ENCODE measurements at places on chromosomes 7 and 10. TPM values are rescaled to one million over a fixed set of nuclear protein-coding genes. Genes with fewer than 3 reads are reported as not detected.

DNA sequence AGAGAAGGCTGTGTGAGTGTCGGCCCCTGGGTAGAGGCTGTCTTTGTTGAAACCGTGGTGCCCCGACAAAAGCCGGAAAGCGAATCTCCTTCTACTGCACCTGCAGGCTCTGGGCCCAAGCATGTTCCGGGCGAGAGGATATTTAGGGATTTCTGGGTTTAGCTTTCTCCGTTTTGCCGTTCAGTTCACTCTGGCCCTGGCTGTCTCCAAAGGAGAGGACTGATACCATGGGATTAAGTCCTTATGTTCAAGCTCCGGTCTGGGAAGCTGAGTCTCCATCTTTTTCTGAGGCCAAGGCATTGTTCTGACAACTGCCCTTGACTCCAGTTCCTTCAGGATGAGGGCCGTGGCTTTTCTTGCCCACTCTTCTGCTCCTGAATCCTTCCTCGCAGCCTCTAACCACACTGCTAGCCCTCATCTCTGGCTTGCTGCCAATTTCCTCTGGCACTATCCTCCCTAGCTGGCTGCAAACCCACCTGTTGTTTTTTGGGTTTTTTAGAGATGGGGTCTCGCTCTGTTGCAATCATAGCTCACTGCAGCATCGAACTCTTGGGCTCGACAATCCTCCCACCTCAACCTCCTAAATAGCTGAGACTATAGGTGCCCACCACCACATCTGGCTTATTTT, 206.8 kb downstream of the SKIDA1 start:
- DNase-seq, result peak; percentile 36

GRCh38 chr7:135980665-135981180, 3.6 kb upstream of the MTPN start:
- no peak for DNase-seq

GRCh38 chr7:4782333-4783291, 7.2 kb downstream of the AP5Z1 start:
- DNase-seq, result no peak

GRCh38 chr10:115941361-115941771, 331.6 kb downstream of the GFRA1 start:
- DNase-seq, result no peak

GRCh38 chr10:57799625-57800024, 468.1 kb downstream of the IPMK start:
- no peak for DNase-seq

GRCh38 chr10:61356354-61356753, 96.8 kb downstream of the TMEM26 start:
- DNase-seq, result no peak

DNA sequence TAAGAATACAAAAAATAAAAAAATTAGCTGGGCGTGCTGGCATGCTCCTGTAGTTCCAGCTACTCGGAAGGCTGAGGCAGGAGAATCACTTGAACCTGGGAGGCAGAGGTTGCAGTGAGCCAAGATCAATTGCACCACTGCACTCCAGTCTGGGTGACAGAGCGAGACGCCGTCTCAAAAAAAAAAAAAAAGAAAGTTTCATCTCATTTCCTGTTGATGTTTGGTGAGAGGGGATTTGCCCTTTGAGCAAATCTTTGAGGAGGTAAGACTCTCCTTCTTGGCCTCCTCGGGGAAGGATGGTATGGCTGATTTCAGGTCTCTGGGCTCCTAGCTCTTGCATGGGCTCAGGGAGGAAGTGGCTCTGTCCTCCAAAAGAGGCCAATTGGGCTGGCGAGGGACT, 3.6 kb upstream of the GRID2IP start:
- DNase-seq, result no peak

GRCh38 chr10:42973870-42974692, 102.8 kb upstream of the RET start:
- DNase-seq, result no peak

DNA sequence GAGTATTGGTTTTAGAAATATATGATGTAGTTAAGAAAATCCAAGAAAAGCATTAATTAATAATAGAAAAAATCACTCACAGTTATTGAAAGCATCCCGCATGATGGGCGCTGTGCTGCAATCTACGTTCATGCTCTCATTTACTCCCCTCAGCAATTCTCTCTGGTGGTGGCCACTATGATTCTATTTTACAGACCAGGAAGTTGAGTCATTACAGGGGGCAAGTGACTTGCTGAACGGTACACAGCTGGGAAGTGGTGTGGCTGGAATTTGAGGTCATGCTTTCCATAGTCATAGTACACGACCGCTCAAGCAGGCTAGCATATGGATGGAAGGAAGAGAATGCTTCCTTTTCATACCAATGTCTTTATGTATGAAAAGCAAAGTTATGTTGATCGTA, 117.4 kb downstream of the TES start:
- DNase-seq, result no peak

- no peak for DNase-seq
Observed at GRCh38 chr7:148478551-148478950, 112.0 kb upstream of the C7orf33 start.

DNA sequence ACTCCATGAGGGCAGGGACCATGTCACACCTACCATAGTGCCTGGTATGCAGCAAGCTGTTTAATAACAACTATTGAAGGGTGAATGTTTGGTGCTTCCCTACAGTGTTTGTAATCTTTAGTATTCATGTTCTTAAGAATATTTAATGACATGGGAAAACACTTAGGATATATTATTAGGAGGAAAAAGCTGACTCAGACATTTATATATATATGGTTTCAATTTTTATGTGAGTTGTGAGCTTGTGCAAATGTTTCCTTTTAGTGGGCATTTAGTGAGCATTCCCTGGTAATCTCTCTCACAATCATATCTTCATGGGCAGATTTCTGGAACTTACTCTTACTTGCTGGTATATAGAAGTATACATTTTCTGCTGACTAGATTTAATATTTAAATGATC, 359.1 kb downstream of the EXOC4 start:
- no peak for DNase-seq

DNA sequence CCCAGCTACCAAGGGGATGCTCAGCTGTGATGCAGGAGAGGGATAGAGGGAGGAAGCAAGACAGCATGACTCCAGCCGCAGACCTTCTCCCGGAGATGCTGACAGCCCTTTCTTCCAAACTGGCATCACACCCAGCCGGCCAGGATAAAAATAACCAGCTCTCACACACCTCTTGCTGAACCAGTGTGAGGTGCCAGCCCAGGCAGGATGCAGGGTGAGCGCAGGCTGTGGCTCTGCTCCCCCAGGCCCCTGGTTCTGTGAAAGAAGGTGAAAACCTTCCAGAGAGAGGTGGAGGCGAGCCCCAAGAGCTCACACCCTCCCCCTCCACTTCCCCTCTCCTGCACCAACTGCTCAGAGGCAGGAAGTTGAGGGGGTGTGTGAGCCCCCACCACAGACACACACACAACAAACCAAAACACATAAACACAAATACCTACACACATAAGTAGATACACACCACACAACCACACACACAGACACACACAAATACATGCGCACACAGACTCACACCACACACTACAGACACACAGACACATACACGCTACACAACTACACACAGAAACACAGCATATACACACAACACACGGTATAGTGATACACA, 4.0 kb downstream of the GPR15LG start:
- no peak for DNase-seq

- no peak for DNase-seq
Observed at GRCh38 chr7:7851381-7851780, 117.2 kb upstream of the GLCCI1 start.

DNA sequence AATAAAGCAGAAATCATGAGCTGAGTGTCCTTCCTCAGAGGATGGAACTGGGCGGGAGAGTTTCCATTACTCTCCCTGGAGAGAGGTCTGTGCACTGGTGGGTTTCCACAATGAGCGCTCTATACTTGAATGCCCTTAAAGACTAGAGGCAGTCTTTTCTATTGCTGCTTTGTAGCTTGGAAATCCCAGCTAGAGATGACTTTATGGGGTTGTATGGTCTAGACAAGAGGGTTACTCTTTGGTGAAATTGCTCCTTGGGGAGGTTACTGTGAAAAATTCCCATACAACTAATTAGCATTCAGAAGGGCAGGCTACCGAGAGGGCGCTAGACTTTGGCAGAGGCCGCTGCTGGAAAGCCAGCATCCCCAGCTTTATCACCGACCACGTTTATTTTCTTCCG, 136.8 kb downstream of the TAX1BP1 start:
- no peak for DNase-seq

- DNase-seq, result no peak
Observed at GRCh38 chr10:113618338-113618737, 45.5 kb downstream of the NRAP start.

GRCh38 chr10:23192712-23193434, 761 bp downstream of the PTF1A start:
- DNase-seq, result no peak

DNA sequence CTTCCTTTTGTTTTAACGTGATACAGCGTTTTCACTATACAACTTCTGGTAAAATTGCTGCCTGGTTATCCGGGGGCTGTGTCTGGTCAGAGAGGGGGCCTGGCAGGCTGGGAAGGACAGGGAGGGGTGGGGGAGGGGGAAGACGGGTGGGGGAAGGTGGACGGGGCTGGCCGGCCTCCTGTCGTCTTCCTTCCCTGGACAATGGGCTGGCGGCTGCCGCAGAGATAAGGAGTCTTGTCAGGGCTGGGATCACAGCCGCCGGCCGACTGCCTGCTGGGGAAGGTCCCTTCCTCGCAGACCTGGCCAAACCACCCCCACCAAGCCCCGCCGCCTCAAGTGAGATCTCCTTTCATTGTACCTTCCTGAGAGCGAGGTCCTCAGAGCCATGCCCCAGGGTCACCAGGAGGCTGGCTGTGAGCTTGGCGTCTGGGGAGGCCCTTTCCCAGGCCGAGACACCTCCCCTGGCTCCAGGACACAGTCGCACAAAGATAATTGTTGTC, 151.2 kb upstream of the TNRC18 start:
- peak; percentile 83 for DNase-seq

- DNase-seq, result peak; percentile 39
Observed at GRCh38 chr7:140646931-140647647, 6.5 kb upstream of the DENND2A start.

DNA sequence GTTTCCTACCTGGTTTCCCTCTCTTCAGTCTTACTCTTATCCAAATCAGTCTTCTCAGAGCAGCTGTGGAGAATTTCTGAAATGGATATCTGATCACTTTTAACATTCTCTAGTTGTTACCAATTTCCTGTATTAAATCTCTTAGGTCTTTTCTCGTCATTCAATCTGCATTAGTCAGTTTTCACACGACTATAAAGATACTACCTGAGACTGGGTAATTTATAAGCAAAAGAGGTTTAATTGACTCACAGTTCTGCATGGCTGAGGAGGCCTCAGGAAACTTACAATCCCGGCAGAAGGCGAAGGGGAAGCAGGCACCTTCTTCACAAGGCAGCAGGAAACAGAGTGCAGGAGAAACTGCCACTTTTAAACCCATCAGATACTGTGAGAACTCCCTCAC, 444.8 kb downstream of the GATA3 start:
- no peak for DNase-seq

GRCh38 chr10:108180878-108181277, 1016.4 kb upstream of the SORCS1 start:
- no peak for DNase-seq

- DNase-seq, result no peak
Observed at GRCh38 chr10:102262744-102263370, 17.5 kb downstream of the GBF1 start.

Gene PPP1R17
- not detected for total RNA-seq

Gene CCDC172
- total RNA-seq, result not detected

Gene SKIDA1
- total RNA-seq, result 1.9 TPM

Gene FEZF1
- not detected for total RNA-seq

Gene TMEM26
- total RNA-seq, result 0.24 TPM

Gene RBP3
- total RNA-seq, result not detected

Gene SPDYE5
- total RNA-seq, result not detected

Gene LIPK
- not detected for total RNA-seq

Gene GJD4
- total RNA-seq, result not detected

Gene ASAH2B
- total RNA-seq, result 4.1 TPM

All from left cardiac atrium (tissue), 4 donors.